ENCODE measurements at places on chromosomes 4 and X. TPM values are rescaled to one million over a fixed set of nuclear protein-coding genes. Genes with fewer than 3 reads are reported as not detected.

Gene EXOC1L
- total RNA-seq = not detected

Gene TSPAN7
- total RNA-seq = 47.6 TPM

Gene FHDC1
- total RNA-seq = 0.34 TPM

Gene MGST2
- total RNA-seq = 26.2 TPM

Gene CENPVL2
- total RNA-seq = not detected

Gene CSAG2
- not detected for total RNA-seq

Gene RGN
- 2.0 TPM for total RNA-seq

Gene TRIM75
- total RNA-seq = not detected

Gene SLC6A8
- total RNA-seq = 27.2 TPM

Gene PAGE2
- not detected for total RNA-seq

Gene G3BP2
- total RNA-seq = 62.3 TPM

Gene GDI1
- 89.7 TPM for total RNA-seq

Gene THAP9
- 4.6 TPM for total RNA-seq

Gene IQSEC2
- total RNA-seq = 16.7 TPM

Gene TLR6
- 4.7 TPM for total RNA-seq

Gene RAB39B
- 0.51 TPM for total RNA-seq

Gene GLRA3
- not detected for total RNA-seq

Gene TMEM156
- total RNA-seq = 0.49 TPM

Gene CLDN24
- not detected for total RNA-seq

Gene GPC3
- 61.8 TPM for total RNA-seq

Gene CEP135
- total RNA-seq = 8.6 TPM

Gene DGKK
- not detected for total RNA-seq

Gene UGT2B28
- not detected for total RNA-seq

Gene HPGD
- total RNA-seq = 80.6 TPM

Gene MAGIX
- 0.17 TPM for total RNA-seq

Gene FAM9C
- 0.22 TPM for total RNA-seq

Gene SYN1
- total RNA-seq = 0.19 TPM

Gene GAGE12F
- not detected for total RNA-seq

Gene GPR34
- total RNA-seq = 52.8 TPM

Gene CD99L2
- total RNA-seq = 63.2 TPM

Gene ADAD1
- not detected for total RNA-seq

Gene RNF128
- total RNA-seq = 4.6 TPM

Gene RHOXF1
- 4.7 TPM for total RNA-seq

Gene TRIML1
- total RNA-seq = not detected

Gene SMR3B
- not detected for total RNA-seq

Gene TBCK
- total RNA-seq = 47.6 TPM

Gene ERAS
- total RNA-seq = not detected

Gene LONRF3
- total RNA-seq = 10.8 TPM

Gene CD38
- total RNA-seq = 10.2 TPM

Gene TMPRSS11D
- total RNA-seq = not detected

Gene MPP1
- total RNA-seq = 56.2 TPM

Gene SMR3A
- not detected for total RNA-seq

Gene CT47B1
- total RNA-seq = not detected

Gene ZMAT1
- 17.1 TPM for total RNA-seq

Gene MAGEA10
- not detected for total RNA-seq

Gene JADE1
- 100.0 TPM for total RNA-seq

Gene SLC7A11
- total RNA-seq = 0.98 TPM

Gene NRK
- 0.22 TPM for total RNA-seq

Gene UGT2B17
- not detected for total RNA-seq

Gene SSX4
- total RNA-seq = not detected

Gene MXRA5
- 1.1 TPM for total RNA-seq

Gene PFKFB1
- total RNA-seq = 4.7 TPM
